ENCODE measurements at places on chromosomes 4 and X.

GRCh38 chrX:87434618-87435017 lies 83.0 kb upstream of the KLHL4 start:
- no peak for DNase-seq

DNA sequence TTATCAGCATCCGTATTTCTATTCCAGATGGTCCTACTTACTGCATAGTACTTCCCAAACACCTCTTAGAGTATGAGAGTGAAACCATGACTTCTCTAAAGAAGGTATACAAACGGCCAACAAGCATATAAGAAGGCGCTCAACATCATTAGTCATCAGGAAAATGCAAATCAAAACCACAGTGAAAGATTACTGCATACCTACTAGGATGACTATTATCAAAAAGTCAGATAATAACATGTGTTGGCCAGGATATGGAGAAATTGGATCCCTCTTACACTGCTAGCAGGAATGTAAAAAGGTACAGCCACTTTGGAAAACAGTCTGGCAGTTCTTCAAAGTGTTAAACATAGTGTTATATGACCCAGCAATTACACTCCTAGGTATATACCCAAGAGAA lies 215.3 kb upstream of the CXorf66 start:
- peak; percentile 61 for DNase-seq

DNA sequence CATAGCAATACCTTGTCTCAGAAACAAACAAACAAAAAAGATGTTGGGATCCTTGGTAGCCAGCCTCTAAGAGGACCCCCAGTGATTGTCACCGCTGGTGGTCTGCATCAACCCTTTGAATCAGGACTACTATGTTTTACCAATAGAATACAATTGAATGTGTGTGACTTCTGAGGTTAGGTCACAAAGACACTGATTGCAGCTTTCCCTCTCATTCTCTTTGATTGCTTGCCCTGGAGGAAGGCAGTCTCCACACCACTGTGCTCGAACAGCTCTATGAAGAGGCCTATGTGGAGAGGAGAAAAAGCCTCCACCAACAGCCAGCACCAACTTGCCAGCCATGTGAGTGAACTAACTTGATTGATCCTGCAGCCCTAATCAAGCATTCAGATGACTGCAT lies 2.8 kb upstream of the SMIM14 start:
- DNase-seq, result no peak

DNA sequence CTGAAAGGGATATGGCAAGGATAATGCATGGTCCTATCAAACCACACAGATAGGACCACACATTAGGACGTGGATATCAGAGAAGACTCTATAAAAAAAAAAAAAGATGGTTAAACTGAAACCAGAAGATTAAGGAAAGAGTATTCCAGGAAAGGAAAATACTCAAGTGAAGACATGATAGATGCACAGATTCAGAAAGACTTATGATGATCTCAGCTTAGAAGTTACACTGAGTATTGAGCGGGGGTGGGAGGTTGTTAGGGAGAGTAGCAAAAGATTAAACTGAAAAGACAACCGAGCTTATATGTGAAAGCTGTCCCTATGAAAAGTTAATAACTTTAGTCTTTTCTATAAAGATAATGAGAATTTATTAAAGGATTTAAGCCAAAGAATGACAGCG lies 211.0 kb upstream of the EMCN start:
- DNase-seq, result no peak

- peak; percentile 58 for DNase-seq
Measured at GRCh38 chr4:116016201-116016600, 902.8 kb upstream of the NDST4 start.

- no peak for DNase-seq
Measured at GRCh38 chr4:567457-568350, 8.4 kb downstream of the TMEM271 start.

- DNase-seq, result peak; percentile 81
Measured at GRCh38 chr4:54063229-54063628, 1.2 kb downstream of the CHIC2 start.

- DNase-seq, result no peak
Measured at GRCh38 chr4:115841871-115842270, 728.5 kb upstream of the NDST4 start.

DNA sequence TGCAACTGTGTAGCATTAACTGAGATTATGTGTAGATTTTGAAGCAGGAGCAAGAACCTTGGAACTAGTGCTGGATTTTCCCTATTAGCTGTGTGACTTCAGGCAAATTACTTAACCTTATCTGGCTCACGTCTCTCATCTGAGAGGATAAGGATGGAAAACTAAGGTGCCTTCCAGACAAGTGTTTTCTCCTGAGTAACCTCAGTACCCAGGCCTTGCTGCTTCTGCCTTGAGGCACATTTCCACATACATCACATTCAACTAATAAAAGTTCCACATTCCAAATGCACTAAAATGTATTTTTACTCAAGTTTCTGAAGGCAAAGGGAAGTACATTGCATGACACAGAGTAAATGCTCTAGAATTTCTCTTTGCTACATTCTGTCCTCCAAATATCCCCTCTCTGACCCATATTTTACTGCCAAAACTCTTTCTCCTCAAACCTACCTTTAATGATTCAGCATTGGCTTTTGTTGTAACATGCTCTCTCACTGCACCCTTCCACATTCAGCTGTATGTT lies 195.4 kb upstream of the ADGRL3 start:
- DNase-seq, result no peak

DNA sequence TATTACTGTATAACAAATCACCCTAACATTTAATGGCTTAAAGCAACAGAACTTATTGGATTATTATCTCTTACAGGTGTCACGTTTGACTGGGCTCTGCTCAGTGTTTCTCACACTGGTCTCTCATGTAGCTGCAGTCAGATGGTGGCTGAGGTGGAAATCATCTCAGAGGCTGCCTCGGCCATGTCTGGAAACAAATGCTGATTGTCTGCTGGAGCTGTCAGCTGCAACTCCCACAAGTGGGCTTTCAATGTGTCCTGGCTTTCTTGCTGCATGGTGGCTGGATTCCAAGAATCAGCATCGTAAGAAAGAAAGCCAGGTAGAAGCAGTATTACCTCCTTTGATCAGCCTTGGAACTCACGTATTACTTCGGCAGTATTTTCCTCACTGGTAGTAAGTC lies 277.6 kb downstream of the SPANXN1 start:
- DNase-seq, result no peak

DNA sequence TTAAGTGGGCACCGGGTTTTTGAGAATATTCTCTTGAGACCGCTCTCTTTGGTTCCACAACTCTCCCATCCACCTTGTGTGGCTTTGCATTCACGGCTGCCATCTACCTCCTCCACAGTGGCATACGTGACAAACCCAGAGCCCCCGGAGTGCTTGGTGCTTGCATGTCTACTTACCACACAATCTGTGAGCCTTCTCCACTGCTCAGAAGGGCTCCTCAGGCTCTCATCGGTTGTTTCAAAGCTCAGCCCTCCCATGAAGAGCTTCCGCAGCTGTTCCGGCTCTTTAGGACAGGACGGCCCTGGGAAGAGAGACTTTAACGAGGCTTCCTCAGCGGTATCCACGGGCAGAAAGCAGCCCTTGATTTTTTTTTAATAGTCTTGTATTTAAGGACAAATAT lies 167.6 kb upstream of the ANK2 start:
- DNase-seq, result peak; percentile 25

DNA sequence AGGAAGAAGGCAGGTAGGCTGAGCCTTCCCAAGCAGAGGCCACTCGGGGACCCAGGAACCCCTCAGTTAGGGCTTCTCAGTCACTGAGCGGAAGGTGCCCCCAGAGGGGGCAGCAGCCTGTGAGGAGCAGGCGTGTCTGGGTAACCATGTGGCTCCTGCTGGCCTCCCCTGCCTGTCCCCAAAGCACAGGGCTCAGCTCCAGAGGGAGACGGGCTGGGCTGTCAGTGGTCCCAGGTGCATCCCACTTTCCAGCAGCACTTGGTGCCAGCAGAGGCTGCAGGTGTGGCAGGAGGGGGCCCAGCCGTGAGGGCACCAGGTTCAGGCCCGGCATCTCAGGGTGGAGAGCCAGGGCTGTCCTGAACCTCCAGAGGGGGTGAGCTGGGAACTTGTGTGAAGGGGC lies 22.7 kb downstream of the TACC3 start:
- DNase-seq, result no peak

GRCh38 chrX:22987452-22987851 lies 12.3 kb upstream of the DDX53 start:
- DNase-seq, result peak; percentile 26

DNA sequence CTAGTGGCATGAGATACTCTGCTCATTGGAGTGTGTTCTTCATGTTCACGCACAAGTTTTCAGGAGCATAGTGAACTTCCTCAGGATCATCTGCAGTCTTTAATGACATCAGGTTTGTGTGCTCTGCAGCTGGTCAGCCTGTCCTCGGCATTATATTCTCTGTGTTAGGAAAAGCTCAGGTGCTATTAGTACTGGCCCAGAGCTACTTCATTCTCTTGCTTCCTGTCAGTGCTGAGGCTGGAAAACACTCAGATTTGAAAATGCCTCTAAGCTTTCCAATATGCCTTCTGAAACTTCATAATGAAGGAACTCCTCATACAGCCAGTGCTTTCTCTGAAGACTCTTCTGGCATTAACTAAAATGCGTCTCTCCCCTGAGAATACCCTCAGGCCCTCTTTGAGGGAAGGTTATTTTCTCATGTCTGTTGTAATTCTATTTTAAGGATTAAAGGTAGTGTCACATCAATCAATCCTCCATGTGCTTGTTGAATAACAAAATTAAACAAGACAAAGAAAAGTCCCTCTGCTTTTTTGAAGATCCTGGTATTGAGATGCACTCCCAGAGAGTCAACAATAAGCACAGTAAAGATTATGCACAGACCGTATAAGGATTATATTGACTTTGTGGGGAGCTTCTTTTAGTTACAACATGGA lies 666.4 kb downstream of the ADGRL3 start:
- DNase-seq, result no peak

- peak; percentile 22 for DNase-seq
Measured at GRCh38 chr4:34170946-34171345, 2073.4 kb downstream of the ARAP2 start.

GRCh38 chr4:37561196-37561802 lies 124.9 kb downstream of the RELL1 start:
- DNase-seq, result no peak

DNA sequence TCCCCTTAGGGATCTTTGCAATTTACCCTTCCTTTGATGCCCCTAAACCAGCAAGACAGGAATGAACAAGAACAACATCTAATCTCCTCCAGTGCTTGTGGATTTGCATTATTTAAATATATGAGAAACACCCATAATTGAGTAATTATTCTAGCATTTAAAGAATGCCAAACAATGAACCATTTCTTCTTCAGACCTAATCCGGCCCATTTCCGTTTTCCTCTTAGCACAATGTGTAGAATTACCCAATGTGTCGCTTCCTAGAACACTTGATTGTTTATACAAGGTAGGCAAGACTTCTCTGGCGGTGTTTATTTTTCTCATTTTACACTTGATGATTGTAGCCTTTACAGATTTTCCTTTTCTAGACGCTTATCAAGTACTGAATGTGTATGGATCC lies 43.5 kb downstream of the CLDN34 start:
- peak; percentile 69 for DNase-seq

- no peak for DNase-seq
Measured at GRCh38 chr4:8534129-8534528, 46.1 kb upstream of the GPR78 start.

- DNase-seq, result no peak
Measured at GRCh38 chr4:88807499-88807898, 109.9 kb upstream of the NAP1L5 start.

DNA sequence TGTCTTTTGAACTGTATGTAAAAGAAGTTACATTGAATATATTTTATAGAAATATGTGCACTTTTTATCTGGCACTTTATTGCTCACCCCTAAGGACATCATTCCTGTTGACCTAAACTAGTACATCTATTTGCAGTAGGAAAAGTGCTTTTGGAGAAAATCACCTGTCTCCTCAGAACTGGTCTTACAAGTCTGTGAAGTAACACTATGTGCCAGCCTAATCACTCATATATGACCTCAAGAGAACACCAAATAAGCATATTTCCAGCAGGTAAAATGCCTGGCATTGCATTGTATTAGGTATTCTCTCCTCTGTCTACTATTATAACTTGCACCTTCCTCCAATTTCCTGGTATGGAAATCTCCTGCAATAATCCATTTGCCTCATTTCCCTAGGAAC lies 4.0 kb upstream of the GASK1B start:
- DNase-seq, result no peak

DNA sequence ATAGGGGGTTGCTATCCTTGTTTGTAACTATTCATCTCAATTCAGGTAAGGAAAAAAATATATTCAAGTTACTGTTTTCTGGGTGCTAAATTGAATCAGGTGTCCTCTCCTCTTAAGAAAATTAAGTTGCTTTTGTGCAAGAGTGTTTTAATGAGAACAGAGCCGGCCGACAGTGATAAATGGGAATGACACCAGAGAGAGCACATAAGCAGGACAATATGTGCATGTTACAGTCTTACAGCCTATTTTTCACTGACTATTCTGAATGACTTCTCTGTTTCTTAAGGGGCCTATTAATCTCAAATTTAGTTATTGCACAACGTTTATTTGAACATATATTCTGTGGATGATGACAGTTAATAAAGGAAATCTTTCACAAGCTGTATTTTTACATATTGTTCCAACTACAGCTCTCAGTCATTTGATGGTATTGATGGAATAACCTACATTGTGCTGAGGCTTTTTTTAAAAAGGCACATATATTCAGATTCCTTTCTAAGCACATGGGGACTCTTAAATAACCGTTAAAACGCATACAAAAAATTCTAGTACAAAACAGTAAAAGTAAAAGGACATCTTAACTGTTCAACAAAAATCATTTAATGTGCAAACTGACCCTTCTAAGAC lies 68.4 kb downstream of the SLC10A7 start:
- no peak for DNase-seq

GRCh38 chr4:77175201-77175611 lies 18.2 kb downstream of the CCNG2 start:
- DNase-seq, result no peak

DNA sequence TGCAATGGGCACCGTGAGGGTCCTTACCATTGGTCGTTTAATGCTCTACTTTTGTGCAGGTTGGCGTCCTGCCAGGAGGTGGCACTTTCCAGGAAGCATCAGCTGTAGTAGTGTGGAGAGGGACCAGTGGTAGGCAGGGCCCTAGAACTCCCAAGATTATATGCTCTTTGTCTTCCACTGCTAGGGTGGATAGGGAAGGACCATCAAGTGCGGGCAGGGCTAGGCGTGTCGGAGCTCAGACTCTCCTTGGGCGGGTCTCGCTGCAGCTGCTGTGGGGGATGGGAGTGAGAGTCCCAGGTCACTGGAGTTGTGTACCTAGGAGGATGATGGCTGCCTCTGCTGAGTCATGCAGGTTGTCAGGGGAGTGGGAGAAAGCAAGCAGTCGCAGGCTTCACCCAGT lies 134.7 kb downstream of the KLF8 start:
- no peak for DNase-seq

DNA sequence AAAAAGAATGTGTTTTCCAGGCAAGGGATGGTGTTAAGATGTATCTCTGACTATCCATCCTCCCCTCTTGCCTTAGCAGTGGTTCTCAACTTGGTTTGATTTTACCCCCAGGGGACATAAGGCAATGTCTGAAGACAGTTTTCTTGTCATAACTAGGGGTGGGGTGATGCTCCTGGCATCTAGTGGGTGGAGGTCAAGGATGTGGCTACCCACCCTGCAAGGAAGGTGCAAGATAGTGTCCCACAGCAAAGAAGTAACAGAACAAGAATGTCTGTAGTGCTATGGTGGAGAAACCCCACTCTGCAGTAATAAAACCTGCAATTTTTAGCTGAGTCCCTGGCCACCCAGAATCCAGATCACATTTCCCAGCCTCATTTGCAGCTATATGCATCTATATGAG lies 81.2 kb upstream of the TBL1X start:
- DNase-seq, result no peak

GRCh38 chr4:170666909-170667308 lies 577.2 kb upstream of the AADAT start:
- no peak for DNase-seq

- peak; percentile 10 for DNase-seq
Measured at GRCh38 chrX:112043997-112044396, 38.6 kb downstream of the TRPC5 start.
